RPMI8226 (cell line): ENCODE measurements at places on chromosomes 13 and 19.

- no peak for DNase-seq
Measured at GRCh38 chr19:3760871-3761361, 576 bp downstream of the APBA3 start.

DNA sequence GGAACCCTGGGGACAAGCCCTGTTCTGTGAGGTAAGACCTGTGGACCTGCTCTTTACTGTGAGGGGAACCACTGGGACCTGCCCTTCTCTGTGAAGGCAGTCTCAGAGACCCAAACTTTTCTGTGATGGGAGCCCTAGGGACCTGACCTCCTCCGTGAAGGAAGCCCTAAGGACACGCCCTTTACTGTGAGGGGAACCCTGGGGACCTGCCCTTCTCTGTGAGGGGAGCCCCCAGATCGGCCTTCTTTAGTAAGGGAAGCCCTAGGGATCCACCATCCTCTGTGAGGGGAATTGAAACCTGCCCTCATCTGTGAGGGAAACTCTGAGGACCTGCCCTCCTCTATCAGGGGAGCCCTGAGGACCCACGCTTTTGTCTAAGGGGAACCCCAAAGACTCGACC, 343.5 kb downstream of the UQCRFS1 start:
- DNase-seq, result no peak

DNA sequence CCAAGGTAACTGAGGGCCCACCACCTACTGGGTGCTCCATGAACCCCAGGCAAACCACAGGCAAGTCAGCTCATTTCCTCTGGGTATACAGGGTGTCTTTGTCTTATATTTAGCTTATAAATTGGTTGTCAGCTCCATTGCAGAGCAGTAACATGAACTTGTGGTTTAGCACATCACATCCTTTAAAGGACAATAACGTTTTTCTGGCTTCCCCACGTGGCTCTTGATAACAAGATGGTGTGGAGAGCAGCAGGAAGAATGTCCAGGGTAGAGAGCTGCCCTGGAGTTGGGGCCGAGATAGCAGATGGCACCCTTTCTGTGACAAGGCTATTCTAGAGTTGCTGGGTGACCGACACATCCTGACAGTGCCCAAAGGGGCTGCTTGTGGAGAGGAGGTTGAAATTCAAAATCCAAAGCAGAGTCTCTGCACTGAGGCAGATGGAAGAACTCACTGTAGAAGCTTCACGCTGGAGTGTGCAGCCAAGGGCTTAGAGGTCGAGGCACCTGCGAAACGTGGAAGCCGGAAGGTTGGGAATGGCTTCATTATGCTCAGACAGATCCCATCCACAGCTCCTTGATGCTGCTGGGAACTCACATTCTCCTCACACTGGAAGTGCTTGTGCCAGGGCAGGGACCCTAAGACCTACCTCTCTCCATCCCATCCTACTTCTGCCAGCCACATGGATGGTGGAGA, 133.0 kb upstream of the FRY start:
- no peak for DNase-seq

GRCh38 chr13:77349365-77349764, 22.5 kb upstream of the MYCBP2 start:
- no peak for DNase-seq

DNA sequence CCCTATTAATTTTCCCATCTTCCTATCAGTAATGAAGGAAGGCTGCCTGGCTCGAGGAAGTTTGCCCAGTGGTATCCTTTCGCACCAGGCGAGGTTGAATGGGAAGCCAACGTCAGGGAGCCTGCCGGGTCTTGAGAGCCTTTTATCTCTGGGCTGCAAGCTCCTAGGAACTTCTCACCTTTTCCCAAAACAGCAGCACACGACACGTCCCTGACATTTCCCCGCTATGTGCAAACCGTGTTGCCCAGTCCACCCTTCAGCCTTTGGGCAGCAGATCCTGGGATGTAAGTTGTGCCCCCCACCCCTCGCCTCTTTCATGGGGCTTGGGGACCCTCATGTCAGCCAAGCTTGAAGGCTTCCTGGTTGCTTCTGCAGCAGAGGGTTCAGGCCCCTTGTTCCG, 179.1 kb downstream of the ZNF536 start:
- no peak for DNase-seq

DNA sequence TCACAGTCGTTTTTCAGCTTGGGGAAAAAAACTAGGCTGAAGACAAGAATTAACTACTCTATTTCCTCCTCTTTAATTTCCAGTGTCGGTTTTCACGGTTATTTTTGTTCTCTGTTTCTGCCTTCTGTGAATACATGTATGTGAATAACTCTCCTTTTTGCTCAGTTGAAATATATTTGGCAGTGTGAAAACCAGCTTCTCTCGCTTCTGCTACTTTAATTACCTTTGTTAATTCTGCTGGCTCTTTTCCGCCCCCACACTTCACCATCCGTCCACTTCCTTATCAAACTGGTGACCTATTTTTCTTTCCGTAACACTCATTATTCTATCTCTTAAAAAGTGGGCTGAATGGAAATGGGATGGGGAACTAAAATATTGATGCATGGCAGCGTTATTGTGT, 126.4 kb downstream of the POU4F1 start:
- DNase-seq, result no peak

GRCh38 chr19:14478113-14478545, 3.0 kb upstream of the PTGER1 start:
- DNase-seq, result no peak

DNA sequence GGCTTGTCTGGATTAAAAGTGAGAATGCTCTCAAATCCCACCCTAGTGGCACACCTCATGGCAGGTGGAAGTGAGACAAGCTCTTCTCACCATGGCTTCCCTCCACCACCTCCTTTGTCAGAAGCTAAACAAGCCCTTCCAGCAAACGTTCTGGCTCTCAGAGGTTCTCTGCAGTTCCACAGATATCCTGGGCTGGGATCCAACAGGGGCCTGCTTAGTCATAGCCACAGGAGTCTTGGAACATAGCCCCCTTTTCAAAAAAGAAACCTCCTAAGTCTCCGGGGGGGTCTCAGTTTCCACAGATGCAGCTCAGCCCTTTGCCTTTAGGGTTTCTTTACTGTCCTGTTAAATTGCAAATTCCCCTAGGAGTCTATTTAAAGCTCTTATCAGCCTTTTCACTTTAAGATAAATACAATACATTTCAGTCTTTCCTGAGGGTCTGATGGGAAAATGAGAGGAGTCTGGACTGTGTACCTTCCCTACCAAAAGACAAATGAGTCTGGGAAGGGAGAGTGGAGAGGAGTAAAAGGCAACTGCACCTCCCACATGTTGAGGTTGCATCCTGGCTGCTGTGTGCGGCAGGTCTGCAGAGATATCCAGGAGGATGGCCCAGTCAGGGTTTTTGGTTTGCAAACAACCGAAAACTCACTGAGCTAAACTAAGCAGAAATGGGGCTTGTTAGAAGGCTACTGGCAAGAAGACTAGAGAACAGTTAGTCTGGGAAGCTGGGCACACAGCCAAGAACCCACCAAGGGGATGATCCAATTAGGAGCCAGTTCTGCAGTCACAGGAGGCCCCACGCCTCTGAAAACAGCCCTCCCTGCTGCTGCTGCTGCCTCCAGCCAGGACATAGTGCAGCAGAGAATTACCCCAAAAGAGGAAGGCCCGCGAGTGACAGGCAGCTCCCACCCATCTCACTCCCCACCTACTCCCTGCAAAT, 41.4 kb upstream of the SERP2 start:
- peak; percentile 7 for DNase-seq

GRCh38 chr19:41876847-41877832, at the start of gene CD79A:
CD79A (plus strand) TSS chr19:41877279; CDS start chr19:41877305, 26 bp downstream.
- no peak for DNase-seq

DNA sequence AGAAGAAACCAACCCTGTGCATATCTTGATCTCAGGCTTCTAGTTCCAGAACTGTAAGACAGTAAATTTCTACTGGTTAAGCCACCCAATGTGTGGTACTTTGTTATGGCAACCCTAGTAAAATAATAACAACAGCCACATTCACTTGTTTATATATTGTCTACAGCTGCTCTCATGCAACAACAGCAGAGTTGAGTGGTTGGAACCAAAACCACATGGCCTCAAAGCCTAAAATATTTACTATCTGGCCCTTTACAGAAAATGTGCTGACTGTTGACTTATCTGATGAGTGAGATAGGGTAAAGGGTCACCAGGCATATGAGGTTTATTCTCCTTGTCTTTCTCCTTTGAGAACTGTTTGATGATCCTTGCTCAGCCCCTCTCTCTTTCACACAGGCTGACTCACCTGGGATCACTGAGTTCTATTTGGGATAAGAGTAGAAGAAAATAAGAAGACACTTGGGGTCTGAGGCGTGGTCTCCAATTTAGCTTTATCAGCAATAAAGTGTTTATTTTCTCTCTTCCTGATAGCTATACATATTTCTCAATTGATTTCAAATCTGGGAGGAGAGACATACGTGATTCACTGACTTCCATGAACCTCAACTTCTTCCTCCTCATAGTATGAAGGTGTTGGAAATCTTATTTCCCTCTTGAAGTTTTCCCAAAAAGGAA, 227.5 kb upstream of the STARD13 start:
- DNase-seq, result no peak

DNA sequence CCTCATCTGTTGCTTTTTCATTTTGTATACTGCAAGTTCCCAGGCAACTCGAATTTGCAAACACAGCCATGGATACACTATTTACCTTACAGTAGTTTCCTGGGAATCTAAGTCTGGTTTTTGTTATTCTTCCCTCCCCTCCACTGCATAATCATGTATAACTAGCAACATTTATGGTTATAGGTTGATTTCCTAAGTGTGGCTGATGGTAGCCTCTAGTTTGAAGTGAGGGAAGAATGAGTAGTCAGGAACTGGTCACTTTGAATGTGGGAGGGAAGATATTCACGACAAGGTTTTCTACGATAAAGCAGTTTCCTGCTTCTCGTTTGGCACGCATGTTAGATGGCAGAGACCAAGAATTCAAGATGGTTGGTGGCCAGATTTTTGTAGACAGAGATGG, at the start of gene KCNRG:
KCNRG (plus strand) TSS at position 187 of the 400 bp plus-strand sequence; CDS start at position 237, 50 bp downstream.
- no peak for DNase-seq

DNA sequence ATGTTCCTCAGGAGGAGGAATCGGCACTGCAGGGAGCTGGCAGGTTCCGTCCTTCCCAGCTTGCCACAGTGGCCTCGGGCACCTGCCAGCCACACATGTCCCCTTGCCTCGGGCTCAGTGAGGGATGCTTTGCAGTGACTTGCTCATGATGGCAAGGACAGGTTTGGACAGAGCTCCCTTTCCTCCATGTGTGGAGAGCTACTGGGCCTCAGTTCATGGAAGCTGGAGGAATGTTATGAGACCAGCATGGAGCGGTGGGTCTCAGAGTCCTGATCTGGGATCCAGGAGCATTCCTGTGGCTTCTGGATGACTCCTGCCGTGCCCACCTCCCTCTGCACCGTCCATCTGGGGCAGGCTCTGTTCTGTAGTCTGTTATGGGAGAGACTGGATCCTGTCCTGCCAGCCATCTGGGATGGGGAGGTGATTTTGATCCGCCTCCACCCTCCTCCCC, 59.2 kb downstream of the SIPA1L3 start:
- DNase-seq, result no peak

DNA sequence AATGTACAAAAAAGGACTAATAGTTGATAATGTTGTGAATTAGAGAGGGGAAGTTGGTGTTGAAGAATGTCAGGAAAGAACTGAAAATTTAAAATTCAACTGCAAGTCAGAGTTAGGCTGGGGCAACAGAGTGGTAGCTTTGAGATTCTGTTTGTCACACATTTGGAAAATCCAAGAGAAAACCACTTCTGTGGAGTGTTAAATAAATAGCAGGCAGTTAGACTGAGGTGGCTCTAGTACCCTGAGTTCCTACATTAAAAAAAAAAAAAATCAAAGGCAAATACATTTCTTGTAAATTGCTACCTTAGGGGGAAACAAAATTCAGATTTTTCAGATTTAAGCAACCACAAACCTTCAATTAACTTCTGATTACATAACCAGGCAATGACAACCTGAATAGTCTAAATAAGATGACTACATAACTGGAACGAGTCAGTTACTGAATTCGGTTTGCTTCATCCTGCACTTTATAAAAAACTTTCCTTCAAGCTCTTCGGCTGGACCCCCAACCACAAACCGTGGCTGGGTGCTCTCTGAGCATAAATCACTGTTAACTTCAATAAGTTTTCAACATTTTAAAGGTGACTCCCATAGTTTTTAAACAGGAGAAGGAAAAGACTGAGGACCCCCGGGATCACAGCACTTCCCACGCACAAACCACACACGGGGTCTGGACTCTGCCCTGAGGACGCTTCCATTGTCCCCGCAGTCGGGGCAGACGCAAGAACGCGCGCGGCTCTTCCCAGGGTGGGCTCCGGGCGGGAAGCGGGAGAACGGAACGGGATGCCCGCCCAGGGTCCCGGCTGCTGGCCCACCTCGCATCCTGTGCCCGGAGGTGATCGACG, 725 bp downstream of the ZNF682 start:
- no peak for DNase-seq

DNA sequence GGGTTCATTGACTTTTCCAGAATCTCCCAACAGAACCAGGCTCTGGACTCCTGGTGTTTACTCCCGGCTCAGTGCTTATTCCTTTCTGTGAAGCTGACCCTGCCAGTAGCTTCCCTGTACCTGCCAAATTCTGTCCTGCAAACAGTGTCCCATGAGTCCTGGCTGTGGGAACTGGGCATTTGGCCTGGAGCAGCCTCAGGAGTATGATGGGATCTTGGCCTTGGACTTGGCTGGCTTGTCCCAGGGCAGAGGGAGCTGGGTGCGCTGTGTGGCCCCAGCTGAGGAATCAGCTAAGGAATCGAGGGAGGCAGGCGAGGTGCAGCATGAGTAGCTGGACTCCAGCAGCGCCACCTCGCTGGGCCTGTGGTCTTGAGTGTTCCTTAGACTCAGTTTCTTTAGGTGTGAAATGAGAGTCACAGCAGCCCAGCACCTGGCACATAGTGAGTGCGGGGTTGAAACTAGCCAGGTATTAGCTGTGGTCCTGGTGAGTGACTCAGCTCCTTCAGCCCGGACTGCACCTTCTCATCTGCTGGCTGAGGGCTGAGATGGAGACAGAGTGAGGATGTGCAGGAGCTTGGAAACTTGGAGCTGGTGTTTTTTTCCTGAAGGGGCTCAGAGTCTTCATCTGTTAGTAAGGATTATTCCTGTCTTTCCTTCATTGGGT, 10.4 kb downstream of the CLASRP start:
- DNase-seq, result no peak
